ENCODE measurements at places on chromosomes 5 and 9. TPM values are rescaled to one million over a fixed set of nuclear protein-coding genes. Genes with fewer than 3 reads are reported as not detected.

DNA sequence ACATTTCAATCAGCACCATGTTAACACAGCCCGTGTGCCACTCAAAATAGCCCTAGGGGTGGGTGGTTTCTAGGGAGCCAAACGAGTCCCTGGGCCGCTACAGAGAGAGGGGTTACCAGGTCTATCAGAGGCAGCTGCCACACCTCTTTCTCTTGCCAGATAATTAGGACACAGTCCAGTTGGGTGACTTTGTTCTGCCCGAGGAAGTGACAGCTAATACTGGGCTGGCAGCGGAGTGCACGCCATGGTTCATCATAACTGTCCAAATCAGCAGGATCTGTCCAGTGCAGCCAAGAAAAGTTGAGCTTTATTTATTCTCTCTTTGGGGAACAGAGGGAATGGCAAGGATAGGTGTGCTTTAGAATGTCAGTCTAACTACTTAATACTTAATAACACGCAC lies 583.8 kb downstream of the BRINP1 start:
- DNase-seq, result no peak

GPRIN1 gene
- 3.5 TPM for total RNA-seq

DNA sequence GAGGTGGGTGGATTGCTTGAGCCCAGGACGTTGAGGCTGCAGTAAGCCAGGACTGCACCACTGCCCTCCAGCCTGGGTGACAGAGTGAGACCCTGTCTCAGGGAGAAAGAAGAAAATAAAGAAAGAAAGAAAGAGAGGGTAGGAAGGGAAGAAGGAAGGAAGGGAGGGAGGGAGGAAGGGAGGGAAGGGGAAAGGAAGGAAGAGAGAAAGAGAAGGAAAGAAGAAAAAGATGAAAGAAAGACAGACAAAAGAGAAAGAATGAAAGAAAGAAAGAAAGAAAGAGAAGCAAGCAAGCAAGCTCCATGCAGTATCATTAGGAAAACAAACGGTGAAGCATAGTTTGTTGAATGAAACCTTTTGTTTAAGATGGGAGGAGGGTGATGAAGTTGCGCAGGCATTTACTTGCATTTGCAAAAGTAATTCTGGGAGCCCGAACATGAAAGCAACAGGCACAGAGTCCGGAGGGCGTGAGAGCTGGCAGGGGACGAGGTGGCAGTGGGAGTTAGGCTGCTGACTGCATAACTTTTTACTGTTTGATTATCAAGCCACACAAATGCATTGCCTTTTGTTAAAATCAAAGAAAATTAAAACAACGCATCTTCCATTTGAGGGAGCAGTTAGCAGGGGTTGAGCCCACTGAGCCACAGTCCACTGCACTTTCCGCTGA lies 26.0 kb upstream of the CEP72 start:
- no peak for DNase-seq

DNA sequence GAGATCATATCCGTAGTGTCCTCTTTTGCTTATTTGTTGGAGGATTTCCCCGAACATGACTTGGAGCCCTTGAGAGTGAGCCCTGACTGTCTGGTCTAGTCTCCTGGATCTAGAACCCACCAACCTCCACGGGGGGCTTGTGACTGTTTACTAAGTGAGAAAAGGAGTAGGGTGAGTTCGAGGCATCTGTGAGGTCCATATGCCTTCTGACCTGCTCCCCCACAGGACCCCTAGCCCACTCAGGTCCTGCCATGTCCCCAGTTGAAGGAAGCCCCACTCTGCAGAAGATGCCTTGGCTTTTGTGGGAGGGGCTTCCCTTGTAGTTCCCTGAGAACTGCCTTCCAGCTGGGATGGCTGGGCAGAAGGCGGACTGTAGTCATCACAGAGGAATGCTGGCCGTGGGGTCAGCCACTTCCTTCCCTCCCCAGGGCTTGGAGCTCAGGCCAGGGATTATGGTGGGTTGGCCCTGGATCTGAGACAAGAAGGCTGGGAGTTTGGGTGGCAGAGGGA lies 7.0 kb upstream of the IRF1 start:
- peak; percentile 94 for DNase-seq

DNA sequence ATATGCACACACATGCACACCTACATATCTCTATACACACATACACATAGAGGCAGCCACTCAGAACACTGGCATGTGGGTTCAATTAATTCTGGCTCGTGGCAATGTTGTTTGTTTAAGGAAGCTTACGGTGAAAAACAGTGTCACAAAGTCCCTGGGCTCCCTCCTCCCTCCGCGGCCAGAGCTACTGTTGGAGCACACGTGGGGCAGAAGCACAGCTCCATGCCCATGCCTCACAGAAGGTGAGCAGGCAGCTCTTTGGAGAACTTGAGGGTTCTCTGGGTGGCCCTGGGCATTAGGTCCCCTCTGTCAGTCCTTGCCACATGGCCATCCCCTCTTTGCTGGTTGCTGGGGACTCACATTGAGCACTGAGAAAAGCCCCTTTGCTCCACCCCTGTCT lies 107.5 kb downstream of the GADD45G start:
- DNase-seq, result no peak

DNA sequence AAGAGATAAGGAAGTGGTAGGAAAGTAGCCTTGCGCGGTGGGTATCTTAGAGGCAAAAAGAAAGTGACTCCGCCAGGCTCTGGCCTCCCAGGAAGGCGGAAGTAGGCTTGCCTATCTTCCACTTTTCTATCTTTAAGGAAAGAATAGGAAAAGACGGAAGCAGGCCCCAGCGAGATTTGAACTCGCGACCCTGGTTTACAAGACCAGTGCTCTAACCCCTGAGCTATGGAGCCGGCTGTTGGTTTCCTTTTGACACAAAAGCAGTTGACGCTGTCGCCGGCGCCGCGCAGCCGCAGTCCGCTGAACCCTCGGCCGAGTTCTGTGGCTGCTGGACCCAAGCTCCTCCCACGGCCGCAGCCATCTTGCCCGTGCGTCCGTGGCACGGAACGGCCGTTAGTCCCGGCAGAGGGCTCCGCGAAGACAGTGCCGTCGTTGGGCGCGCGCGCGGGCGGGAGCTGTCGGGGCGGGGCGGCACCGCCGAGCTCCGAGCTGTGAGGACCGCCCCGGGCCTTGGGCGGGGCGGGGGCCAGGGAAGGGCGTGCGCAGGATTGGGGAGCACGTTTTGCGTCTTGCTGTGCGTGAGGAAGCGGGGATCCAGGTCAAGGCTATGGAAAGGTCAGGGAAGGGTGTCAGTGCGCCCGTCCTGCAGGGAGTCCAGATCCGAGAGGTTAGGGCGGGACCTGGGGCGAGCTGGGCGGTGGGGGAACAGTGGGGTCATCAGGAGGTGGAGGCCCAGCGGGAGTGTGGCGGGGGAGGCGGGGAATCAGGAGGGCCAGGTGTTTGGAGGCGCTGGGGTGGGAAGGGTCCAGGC lies 13.3 kb downstream of the TRIM7 start:
- DNase-seq, result peak; percentile 97

DNA sequence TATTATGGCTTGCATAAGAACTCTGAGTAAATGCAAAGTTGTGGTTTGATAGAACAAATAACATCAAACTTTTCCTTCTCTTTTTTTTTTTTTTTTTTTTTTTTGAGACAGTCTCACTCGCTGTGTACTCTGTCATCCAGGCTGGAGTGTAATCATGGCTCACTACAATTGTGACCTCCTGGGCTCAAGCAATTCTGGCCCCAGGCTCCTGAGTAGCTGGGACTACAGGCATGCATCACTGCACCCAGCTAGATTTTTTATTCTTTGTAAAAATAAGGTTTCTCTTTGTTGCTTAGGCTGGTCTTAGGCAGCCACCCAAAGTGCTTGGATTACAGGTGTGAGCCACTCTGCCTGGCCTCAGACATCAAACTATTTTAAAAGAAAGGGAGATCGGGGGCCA lies 19.0 kb upstream of the PTGER4 start:
- no peak for DNase-seq

- DNase-seq, result no peak
Observed at GRCh38 chr9:134179918-134180785, 15.8 kb upstream of the RNU6ATAC start.

DNA sequence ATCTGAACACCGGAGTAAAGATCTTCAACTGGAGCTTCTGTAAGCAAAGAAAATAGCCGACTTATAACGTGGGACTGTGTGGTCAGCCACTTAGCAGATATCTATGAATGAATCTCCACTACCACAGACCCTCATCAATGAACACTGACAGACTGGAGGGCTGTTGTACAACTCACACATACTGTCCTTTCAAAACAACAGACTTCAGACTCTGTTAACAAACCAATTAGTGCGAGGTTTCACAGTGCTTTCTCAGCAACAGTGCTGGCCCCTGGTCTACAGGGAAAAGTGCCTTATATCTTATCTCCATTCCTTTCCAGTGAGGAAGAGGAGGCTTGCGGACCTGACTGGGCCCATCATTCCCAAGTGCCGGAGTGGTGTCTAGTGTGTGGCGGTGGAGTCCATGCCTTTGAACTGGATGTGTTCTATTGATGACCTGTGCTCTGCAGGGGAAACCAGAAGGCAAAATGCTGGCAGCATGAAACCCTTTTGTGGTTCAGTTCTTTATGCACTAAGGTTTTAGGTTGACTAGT lies 33.8 kb downstream of the TSTD2 start:
- no peak for DNase-seq

DNA sequence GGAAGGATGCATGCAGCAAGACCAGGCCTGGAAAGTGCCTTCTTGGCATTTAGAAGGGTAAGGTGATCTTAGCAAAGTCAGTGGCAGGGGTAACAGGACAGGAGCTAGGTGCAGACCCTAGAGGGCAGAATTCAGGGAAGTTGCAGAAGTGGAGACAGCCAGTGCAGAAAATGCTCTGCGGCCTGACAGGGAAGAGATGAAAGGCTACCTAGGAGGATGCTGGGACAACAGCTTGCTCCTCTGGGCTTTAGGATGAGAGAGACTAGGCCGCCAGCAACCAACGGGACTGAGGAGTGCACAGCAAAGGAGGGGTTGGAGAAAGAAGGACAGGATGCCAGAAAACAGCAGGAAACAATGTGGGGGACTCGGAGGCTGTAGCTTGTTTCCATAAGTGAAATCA lies 219.9 kb downstream of the FSTL4 start:
- DNase-seq, result no peak

GABRB2 gene
- under 0.01 TPM for total RNA-seq
